ENCODE measurements at places on chromosomes 2 and 18.

- DNase-seq = no peak
These were observed 14.4 kb downstream of the IWS1 start for GRCh38 chr2:127511917-127512316.

DNA sequence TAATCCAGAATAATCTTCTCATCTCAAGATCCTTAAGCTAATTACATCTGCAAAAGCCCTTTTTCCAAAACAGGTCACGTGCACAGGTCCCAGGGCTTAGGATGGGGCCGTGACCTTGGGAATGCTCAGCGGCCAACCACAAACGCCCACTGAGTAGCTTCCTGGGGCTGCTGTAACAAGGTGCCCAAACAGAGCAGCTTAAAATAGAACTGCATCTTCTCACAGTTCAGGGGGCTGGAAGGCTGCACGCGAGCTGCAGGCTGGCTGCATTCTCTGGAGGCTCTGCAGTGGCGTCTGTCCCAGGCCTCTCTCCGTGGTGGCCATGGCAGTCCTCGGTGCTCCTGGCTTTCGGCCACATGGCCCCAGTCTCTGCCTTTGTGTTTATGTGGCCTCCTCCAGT, 31.9 kb downstream of the ADI1 start:
- DNase-seq = no peak

GRCh38 chr2:48508461-48509124, 21.4 kb upstream of the STON1 start:
- no peak for DNase-seq

DNA sequence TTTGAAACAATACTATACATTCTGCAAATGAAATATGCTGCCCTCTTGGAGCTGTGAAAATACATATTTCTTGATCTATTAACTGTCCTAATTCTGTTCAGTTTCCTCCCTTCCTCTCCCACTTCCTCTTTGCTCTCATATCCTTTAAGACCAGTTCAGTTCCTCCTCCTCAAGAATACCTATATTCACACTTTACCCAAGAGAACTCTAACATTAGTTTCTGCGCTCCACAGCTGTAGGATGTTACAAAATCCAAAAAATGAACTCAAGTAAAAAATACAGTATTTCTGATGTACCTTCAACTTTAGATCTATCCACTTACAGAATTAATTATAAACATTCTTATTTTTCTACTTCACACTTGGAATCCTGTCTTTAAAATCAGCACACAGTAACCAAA, 5.4 kb downstream of the ITSN2 start:
- DNase-seq = no peak

- DNase-seq = no peak
These were observed 53.5 kb downstream of the DARS1 start for GRCh38 chr2:135931776-135932443.

GRCh38 chr2:18546567-18546966, 13.9 kb downstream of the RDH14 start:
- no peak for DNase-seq

GRCh38 chr2:96423828-96424227, 81.3 kb downstream of the NEURL3 start:
- no peak for DNase-seq

DNA sequence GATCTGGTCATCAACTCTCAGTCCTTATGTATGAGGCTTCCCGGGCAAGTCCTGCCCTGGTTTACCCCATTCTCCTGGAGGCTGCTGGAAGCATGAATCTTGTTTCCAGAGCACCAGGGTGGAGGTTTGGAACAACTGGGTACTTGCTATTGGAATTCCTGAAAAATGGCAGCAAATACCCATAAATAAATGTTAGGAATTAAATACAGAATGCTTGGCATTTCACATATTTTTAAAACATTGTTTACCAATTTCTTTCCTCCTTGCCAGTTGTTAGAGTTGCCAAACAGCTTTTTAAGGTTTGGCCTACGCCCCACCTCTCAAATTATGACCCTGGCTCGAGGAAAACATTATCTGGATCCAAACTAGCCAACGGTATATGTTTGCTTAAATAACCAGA, 90.6 kb upstream of the ZCCHC2 start:
- DNase-seq = no peak

DNA sequence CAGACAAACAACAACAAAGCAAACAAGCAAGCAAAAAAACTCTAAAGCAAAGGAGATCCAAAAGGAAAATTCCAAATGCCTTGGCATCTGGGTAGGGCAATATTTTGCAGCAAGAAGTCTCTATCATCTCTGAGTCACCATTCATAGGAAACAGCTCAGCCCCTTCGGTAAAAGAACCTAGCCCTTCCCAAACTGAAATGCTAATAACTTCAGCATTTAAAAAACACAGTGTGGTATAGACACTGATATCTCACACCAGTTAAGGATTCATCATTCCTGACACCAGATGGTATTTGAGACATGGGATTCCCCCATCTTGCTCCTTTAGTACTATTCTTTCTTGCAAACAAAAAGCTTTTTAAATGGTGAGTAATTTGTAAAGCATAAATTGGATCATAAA, 491.8 kb downstream of the TXNL1 start:
- no peak for DNase-seq

- DNase-seq = no peak
These were observed 4.9 kb downstream of the DAW1 start for GRCh38 chr2:227876300-227876801.

DNA sequence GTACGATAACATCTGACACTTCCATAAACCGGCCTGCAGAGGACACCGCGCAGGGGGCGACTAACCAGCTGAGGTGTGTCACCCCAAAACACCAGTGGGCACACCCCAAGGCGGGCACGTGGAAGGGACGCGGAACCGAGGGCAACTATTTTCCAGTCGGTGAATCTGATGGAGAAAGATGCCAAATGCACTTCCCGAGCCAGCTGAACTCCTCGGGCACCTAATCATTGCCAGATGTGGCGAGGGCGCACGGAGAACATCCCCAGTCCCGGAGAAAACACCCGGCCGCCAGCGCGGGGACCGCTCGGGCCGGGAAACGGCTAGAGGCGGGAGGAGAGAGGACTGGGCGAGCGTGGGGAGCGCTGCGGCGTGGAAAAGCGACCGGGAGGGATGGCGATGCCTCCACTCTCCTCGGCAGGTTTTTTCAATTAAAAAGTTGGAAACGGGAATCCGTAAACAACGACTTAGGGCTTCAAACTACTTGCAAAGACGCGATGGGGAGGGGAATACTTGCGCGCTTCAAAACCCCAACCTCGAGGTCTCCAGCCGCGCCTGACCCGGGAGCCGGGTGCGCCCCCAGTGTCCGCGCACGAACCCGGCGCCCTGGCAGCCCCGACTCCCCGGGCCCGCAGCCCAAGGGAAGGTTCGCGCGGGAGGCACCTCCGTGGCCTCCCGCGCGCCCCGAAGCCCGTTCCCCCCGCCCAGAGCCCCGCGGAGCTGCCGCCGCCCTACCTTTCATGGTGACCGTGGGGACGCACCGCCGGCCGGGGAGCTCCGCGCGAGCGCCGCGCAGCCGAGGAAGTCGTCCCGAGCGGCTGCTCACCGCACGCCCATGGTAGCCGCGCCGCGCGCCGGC, 497 bp downstream of the COLEC12 start:
- DNase-seq = no peak

GRCh38 chr2:134917888-134918525, 615 bp upstream of the CCNT2 start:
- no peak for DNase-seq

DNA sequence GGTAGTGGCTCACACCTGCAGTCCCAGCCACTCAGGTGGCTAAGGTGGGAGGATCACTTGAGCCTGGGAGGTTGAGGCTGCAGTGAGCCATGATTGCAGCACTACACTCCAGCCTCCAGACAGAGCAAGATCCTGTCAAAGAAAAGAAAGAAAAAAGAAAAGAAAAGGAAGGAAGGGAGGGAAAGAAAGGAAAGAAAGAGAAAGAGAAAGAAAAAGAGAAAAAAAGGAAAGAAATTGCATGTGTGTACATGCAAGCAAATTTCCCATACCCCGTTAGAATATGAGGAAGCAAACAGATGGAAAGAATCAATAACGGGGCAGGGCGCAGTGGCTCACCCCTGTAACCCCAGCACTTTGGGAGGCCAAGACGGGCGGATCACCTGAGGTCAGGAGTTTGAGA, 17.9 kb downstream of the TMEM127 start:
- DNase-seq = no peak

- no peak for DNase-seq
These were observed 10.4 kb downstream of the FIGLA start for GRCh38 chr2:70779911-70780545.

DNA sequence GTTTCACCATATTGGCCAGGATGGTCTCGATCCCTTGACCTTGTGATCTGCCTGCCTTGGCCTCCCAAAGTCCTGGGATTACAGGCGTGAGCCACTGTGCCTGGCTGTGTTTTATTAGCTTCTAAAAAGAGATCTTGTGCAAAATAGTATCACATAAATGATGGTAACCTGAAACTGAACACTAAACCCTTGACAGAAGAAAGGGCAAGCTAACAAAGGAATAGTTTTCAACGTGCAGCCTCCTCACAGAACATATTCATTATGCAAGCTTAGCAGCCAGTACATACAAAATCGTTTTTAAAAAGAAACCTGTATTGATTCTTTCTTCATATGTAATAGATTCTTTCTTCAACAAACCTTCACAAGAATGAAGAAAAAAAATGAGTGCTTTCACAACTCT, 20.6 kb downstream of the CHN1 start:
- DNase-seq = no peak

DNA sequence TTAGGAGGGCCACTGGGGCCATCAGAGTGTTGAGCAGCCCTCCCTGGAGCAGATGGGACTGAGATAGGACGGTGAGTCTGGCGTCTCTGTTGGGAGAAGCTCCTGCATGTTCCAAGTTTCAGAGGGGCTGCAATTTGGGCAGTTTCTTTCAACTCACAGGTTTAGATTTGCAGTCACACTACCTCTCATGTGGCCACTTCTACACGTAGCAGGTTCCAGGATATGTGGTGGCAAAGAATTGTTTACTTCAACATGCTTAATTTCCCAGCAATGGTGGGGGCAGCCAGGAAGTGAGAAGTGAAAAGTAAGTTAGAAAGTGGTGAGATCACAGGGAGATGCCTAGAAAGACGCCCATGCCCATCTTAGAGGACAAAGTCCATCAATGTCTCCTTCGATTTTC, 9.3 kb downstream of the NCK2 start:
- no peak for DNase-seq

- no peak for DNase-seq
These were observed 81.2 kb downstream of the ADD2 start for GRCh38 chr2:70686577-70687460.

- no peak for DNase-seq
These were observed 288.5 kb downstream of the PDE11A start for GRCh38 chr2:177783835-177784744.

- DNase-seq = no peak
These were observed 44.4 kb downstream of the EXOC6B start for GRCh38 chr2:72781480-72781879.

- DNase-seq = no peak
These were observed 521 bp downstream of the MYCN start for GRCh38 chr2:15940661-15941480.

DNA sequence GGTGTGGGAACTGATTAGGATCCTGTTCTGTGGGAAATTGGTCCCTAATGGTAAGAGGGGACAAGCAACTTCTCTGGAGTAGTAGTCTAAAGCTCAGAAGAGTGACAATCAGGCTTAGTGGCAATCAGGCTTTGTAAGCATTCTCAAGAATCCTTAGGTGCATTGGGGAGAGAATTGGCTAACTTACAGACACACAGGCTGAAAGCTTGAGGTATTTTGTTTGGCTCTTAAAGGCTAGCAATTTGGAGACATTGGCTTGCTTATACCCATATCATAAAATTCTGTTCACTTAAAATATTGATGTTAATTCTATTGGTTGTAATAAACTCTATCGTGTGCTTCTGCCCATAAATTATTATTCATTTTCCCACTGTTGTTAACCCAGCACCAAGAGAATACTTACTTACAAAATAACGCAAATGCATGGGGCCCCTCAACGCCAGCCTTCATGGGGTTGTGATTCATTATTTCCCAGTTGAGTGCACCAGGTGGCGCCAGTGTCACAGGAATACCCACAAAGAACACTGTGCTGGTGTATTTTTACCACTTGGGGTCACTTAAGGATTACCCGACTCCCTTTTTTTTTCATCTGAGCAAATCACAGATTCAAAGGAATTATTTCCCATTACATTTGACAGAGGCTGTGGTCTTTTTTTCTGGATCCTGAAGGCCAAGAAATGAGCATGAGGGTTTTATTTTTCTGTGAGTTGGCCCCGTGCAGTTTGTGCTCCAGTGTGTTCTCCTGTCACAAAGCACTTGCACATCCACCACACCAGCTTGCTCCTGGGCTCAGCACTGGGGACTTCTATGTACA, 45.5 kb downstream of the DDX1 start:
- no peak for DNase-seq

DNA sequence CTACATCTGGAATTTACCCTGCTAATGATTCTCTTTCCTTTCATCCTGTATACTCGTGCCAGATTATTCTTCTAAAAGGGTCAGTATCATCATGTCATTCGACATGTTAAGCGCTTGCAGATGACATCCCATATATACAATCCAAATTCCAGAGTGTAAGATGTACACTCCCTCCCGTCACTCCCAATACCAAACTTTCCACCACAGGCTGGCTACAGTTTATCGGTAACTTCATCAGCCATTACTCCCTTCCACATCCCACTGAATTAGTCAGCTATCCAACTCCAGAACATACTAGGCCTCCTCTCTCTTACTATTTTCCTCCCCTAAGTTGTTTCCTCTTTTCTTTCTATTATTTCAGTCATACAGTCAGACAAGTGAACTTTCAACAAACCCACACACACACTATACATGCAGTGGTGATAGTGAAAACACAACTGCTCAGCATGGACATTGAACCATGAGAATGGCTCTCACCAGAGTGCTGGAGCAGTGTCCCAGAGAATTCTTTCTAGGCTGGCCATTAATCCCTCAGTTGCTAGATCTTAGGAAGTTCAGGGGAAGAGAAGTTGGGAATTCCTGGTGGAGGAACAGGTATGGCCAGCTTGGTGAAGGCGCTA, 10.6 kb upstream of the NMI start:
- DNase-seq = no peak

GRCh38 chr2:129443865-129444739, 535.4 kb upstream of the RAB6C start:
- no peak for DNase-seq

- DNase-seq = no peak
These were observed 4.4 kb downstream of the LPIN2 start for GRCh38 chr18:3008541-3008940.

DNA sequence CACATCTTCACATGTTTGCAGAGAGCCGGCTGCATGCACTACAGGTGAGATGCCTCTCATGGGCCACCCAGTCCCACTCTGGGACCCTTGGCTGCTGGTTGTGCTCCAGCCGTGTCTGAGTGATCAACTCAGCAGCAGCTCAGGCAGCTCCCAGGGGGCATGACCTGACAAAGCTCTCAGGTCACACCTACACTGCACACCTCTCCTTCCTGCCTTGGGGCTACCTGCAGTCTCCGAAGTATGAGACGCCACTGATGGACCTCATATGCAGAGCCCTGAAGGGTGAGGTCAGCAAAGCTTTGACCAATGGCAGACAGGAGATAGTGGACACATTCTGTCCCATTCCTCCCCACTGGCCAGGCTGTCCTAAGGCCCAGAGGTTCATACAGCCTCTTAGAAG, 51.4 kb downstream of the LBH start:
- no peak for DNase-seq

Measured in stimulated activated CD8-positive, alpha-beta memory T cell treated with anti-CD3 and anti-CD28 coated beads, Interleukin-12 subunit alpha, Interleukin-12 subunit beta, amount 100 ng/mL, for 4 hours (primary cell).